ENCODE measurements at places on chromosomes 16 and 17.

DNA sequence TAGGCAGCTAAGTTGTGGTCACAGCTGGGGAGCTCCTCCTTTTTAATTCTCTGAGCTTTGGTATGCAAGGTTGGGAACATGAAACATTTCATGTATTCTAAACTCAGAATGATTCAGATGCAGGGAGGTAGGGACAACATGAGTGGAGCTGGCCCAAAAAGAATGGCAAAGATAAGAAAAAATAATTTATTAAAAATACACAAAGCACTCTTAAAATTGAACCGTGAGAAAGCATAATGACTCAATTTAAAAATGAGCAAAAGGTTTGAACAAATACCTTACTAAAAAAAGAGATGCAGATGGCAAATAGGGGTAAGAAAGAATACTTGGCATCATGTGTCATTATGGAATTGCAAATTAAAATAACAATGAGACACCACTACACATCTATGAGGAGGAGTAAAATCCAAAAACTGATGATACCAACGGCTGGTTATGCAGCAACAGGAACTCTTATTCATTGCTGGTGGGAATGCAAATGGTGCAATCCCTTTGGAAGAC is 175.6 kb upstream of the IRX3 start:
- DNase-seq: peak; percentile 93

GRCh38 chr16:3520841-3521240 is 20.0 kb downstream of the CLUAP1 start:
- DNase-seq: no peak

- DNase-seq: peak; percentile 99
Measured at GRCh38 chr17:66466840-66467367, 164.5 kb downstream of the PRKCA start.

- DNase-seq: no peak
Measured at GRCh38 chr17:82316651-82317393, 586 bp downstream of the CD7 start.

GRCh38 chr16:2350500-2350899 is 10.0 kb upstream of the ABCA3 start:
- DNase-seq: no peak

- DNase-seq: no peak
Measured at GRCh38 chr17:74678541-74678940, 34.2 kb downstream of the CD300LF start.

DNA sequence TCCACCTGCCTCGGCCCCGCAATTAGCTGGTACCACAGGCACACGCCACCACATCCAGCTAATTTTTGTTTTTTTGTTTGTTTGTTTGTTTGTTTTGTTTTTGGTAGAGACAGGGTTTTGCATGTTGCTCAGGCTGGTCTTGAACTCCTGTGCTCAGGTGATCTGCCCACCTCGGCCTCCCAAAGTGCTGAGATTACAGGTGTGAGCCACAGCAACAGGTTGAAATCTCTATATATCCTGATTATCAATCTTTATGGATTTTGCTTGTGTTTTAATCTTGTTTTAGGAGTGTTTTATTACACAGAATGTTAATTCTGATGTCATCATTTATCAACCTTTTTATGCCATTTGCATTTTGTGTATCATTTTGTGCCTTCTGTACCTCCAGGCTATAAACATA is 48.2 kb downstream of the RAB11FIP4 start:
- no peak for DNase-seq

- peak; percentile 95 for DNase-seq
Measured at GRCh38 chr16:68658341-68658973, 13.3 kb downstream of the CDH3 start.

DNA sequence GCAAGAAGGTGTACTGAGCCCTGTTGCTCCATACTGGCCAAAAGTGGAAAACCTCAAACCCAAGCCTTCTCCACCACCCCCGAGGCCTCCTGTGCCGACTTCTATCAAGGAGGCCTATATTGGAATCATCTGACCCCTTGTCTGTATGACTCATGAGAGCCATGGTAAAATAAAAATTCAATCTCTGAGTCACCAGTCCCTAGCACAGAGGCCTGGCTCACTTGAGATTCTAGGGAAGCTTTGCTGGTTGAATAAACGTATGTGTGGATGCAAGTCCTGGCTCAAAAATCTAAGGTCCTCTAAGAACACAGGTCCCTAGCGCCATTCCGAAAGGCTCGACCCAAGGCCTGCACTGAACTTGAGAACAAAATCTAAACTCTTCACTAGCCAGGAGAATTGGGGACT is 15.0 kb downstream of the NSMCE1 start:
- peak; percentile 88 for DNase-seq

DNA sequence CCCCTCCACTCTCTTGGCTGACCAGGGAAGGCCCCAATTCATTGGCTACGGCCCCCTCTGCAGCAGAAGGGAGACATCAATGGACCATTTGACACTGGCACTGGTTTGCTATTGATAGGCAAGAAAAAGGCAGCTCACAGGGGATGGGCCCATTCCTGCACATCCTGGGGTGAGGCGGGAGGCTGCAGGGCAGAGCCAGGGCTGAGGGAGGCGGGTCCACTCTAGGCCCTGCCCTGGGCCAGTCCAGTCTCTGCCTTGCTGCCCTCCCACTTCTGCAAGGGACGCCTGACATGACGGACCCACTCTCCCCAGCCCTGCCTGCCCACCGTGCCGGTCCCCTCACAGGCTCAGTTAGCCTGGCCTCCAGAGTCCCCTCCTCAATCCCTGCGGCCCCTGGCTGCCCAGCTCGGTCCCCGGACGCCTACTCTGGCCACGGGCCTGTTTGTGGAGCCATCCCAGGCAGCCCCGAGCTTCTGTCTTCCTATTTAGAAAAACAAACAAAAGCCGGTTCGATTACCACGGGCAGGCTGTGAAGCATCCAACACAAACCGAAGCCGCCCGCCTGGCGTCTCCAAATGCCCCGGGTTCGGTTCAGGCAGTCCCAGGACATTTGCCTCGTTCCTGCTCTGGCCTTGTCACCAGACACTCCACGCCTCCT is 160.7 kb downstream of the IRX5 start:
- DNase-seq: no peak

DNA sequence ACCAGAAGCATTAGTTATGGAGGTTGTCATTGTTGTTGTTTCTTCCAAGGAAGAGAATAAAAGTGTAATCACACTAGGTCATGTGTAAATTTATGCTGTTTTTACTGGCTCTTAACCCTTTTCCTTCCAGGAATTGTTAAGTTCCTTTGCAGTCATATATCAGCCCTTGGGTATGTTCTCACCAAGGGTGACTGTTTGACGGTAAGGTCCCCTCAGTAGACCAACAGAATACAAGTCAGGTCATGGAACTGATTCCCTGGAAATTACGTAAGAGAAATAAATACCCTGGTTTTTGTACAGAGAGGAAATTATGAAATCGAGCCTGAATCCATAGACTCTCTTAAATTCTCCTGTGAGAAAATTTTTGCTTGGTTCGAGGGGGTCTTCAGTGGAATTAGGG is 11.2 kb upstream of the KCNJ2 start:
- DNase-seq: no peak

- DNase-seq: peak; percentile 25
Measured at GRCh38 chr16:50611332-50611934, 63.2 kb downstream of the NKD1 start.

DNA sequence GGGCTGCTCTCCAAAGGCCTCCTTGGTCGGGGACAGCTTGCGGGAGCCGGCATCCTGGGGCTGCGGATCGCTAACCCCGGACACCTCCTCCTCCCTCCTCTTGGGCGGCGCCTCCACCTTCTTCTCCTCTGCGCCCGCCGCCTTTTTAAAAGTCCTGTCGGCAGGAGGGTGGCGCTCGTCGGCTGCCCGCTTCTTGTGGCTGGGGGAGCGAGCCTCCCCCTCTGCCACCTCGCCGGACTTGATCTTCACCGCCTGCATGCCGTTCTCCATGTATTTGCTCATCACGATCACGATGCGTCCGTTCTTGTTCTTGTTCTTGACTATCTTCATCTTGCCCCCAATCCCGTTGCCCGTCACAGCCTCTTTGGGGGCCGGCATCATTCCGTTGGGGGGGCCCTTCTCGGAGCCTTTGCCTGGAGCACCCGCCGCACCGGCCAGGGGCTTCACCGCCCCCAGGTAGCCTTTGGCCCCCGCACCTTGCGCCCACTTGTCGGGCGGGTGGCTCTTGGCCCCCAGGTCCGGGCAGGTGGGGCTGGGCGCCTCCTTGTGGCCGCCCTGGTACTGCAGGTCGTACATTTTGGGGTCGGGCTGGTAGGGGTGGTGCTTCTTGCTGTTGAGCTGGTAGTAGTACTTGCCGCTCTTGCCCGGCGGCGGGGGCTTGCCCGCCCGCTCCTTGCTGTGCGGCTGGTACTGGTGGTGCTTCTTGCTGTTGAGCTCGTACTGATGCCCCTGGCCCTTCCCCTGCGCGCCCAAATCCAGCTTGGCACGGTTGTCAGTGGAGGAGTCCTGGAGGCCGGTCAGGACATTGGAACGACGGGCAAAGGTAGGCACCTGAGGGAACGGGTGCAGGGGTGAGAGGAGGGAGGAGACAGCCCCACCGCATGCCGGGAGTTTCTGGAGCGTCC is 4.4 kb downstream of the CBX4 start:
- DNase-seq: no peak

GRCh38 chr17:29084541-29085146 is 41.7 kb downstream of the PIPOX start:
- DNase-seq: peak; percentile 22

Data from EH (cell line).